ENCODE measurements at places on chromosomes 11 and 22. TPM values are rescaled to one million over a fixed set of nuclear protein-coding genes. Genes with fewer than 3 reads are reported as not detected.
A peak's percentile ranks its signal among the peaks of the same experiment; 100 is the strongest.

The MISFA gene
- 3.0 TPM for total RNA-seq

DNA sequence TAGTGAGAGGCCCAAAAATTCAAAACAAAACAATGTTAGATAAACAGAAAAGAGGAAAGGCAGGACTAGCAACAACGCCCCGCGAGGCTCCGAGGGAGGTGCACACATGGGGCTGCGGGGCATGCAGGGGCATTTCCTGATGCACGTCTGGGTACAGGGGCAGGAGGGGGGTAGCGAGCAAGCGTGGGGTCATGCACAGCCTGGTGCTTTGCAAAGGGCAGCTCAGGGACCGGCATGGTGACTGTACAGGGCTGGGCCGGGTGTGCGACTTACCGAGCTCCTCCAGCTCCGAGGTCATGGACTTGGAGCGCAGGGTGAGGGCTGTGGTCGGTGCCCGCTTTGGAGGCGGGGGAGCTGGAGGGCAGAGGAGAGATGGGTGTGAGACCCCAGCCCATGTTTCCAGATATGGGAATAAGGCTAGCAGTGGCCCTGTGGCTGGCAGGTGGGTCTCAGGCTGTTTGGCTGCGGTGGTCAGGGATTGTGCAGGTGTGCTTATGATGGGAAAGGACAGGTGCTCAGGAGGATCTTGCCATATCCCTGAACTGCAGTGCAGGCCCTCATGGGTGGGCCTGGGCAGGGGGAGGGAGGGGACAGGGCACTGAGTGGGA, 103.7 kb downstream of the CTTN start:
- DNase-seq: no peak

GRCh38 chr11:60938500-60938899, 13.5 kb downstream of the SLC15A3 start:
- DNase-seq: no peak

DNA sequence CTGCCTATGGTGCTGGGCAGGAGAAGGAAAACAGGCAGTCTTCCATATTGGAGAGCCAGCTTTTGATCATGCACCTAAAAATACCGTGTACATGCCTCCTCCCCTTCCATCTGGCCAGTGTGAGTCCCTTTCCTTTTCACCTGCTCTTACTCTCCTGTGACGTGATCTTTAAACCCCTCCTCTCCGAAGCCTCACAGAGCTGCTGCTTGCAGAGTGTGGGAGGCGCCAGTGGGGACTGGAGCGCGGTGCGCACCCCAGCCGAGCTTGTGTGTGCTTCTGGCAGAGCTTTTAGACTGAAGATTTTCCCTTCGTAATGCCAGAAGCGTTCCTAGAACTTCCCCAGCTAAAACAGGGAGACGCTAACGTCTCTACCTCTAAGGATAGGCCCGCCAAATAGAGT, 29.8 kb downstream of the MUC6 start:
- no peak for DNase-seq

The POTEH gene
- not detected for total RNA-seq

- DNase-seq: no peak
Observed at GRCh38 chr11:3977078-3977477, 117.5 kb upstream of the RRM1 start.

GRCh38 chr11:69382131-69383128, 88.5 kb downstream of the MYEOV start:
- DNase-seq: peak; percentile 76

DNA sequence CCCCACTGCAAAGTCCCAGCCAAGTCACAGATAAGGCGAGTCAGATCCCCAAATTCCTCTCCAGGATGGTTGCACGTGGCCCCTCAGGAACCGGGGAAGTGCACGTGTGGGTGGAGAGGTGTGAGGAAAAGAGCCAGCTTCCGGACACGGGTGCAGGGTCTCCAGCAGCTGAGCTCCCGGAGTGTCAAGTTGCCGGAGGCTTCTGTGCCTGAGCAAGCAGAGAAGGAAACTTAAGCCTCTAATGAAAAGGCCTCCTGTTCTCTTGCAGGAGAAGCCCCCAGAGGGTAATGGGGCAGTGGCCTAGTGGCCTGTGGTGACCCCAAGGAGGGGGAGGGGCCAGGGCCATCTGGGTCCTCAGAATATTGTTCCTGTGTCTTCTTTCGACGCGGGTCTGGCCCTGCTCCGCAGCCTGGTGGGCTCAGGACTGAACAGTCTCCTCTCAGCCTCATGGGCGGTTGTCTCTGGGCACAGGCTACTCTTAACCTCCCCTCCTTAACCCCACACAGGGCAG, 147.9 kb downstream of the FEZ1 start:
- no peak for DNase-seq

- no peak for DNase-seq
Observed at GRCh38 chr11:32448232-32448631, 12.9 kb upstream of the WT1 start.

The GAB4 gene
- total RNA-seq: not detected

GRCh38 chr11:12944889-12945288, 64.2 kb upstream of the RASSF10 start:
- DNase-seq: no peak

The AMOTL1 gene
- 71.7 TPM for total RNA-seq

GRCh38 chr22:47698906-47699305, 936.5 kb downstream of the TBC1D22A start:
- peak; percentile 36 for DNase-seq

GRCh38 chr11:2178906-2179494, 7.4 kb upstream of the TH start:
- no peak for DNase-seq

DNA sequence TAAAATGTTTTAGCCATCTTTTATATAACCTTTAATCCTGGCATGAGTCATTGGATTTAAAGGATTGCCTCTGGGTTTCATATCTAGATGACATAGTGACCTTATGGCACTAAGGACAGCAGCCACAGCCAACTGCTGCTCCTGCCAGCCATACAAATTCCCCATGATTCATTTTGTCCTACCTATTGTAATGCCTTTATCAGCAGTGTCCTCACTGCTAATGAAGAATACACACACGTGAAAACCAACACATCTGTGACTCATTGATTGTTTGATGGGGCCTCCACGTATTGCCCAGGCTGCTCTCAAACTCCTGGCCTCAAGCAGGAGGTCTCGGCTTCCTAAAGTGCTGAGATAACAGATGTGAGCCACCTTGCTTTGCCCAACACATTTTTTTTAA, 1.8 kb downstream of the LDHAL6A start:
- DNase-seq: no peak

The CD3E gene
- total RNA-seq: not detected

GRCh38 chr11:128527046-128527445, 60.3 kb downstream of the ETS1 start:
- no peak for DNase-seq

The EIF3F gene
- total RNA-seq: 333 TPM

The C22orf15 gene
- not detected for total RNA-seq

The ASCL3 gene
- not detected for total RNA-seq

The PRR33 gene
- total RNA-seq: not detected

The ELF5 gene
- not detected for total RNA-seq

- no peak for DNase-seq
Observed at GRCh38 chr22:46079861-46080821, 70.2 kb upstream of the PPARA start.

- DNase-seq: no peak
Observed at GRCh38 chr11:134905928-134906327, 493.9 kb upstream of the B3GAT1 start.

DNA sequence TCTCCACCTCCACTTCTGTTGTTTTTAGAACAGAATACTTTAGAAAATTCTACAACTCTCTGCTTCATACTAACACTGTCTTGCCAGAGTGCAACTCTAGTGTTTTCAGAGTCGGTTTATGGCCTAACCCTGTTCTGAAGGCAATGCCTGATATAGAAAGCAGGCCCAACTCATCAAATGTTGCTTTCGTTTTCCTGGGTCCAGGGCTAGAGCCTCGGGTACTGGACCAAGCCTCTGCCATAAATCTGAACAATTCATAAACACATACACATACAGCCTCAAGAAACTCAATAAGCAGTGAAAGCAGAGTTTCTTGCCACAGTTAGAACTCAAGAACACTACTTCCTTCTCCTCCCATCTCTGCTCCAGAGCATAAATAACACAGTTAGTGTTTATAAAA, 9.8 kb downstream of the TMEM218 start:
- DNase-seq: no peak

DNA sequence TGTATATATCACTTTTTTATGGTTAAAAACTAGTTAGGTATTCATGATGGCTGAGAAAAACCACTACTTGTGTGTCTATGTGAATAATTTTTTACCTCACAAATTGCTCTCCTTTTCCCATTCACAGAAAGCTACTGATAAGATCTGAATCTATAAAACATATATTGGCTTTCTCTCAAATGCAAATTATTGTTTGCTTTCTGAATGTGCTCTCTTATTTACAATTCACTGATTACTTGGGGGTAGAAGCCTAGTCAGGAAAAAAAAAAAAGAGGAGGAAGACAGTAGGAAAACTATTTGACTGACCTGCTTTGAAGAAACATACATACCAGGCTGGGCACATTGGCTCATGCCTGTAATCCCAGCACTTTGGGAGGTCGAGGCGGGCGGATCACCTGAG, 20.5 kb downstream of the PGM2L1 start:
- DNase-seq: no peak

GRCh38 chr11:28677721-28678120, 569.5 kb downstream of the METTL15 start:
- no peak for DNase-seq

GRCh38 chr22:28734393-28734792, 7.2 kb downstream of the CHEK2 start:
- DNase-seq: no peak

DNA sequence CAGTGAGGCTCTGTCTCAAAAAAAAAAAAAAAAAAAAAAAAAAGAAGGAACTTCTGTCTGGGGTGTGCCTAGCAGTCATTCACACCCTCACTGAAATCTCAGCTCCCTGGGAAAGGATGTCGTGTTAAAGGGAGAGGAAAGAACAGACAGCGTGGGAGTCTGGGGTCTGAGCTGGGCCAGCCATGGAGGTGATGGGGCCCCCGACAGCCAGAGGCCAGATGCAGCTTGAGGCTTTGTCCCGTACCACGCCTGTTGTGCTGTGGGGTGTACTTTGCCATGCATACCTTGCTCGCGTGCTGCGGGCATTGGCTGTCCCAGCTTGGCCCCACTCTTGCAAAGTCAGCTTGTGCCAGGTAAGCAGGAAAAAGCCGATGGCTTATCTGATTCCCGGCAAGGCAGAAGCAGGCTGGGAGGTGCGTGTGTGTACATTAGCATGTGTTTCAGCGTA, 4.6 kb downstream of the SYT12 start:
- no peak for DNase-seq

The KRTAP5-9 gene
- not detected for total RNA-seq

DNA sequence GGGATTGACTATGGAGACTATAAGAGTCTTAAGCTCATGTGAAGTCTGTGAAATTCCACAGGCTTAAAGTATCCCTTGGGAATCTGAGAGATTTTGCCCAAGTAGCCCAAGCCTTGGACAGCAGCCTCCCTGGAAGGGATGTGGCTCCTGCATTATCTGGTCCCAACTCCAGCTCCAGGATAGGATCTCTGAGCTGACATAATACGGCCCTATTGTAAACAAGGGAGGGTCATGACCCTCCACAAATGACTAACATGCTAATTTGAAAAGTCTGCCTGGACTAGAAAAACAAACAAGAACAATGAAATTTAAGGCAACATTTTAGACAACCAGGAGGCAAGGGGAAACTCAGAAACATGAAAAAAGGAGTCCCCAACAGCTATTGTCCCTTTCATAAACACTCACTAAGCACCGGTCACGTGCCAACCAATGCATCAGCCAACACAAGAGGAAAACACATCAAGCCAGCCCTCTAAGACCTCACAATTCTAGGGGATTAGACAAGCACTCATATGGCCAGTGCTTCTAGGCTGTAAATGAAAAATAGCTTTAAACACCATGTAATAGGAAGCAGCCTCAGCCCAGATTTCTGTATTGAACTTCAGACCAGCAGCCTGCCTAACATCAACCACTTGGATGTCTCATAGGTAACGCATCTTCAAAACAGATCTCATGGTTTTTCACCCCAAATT, 101.2 kb upstream of the TIMP3 start:
- DNase-seq: no peak

The NLRP14 gene
- total RNA-seq: not detected

DNA sequence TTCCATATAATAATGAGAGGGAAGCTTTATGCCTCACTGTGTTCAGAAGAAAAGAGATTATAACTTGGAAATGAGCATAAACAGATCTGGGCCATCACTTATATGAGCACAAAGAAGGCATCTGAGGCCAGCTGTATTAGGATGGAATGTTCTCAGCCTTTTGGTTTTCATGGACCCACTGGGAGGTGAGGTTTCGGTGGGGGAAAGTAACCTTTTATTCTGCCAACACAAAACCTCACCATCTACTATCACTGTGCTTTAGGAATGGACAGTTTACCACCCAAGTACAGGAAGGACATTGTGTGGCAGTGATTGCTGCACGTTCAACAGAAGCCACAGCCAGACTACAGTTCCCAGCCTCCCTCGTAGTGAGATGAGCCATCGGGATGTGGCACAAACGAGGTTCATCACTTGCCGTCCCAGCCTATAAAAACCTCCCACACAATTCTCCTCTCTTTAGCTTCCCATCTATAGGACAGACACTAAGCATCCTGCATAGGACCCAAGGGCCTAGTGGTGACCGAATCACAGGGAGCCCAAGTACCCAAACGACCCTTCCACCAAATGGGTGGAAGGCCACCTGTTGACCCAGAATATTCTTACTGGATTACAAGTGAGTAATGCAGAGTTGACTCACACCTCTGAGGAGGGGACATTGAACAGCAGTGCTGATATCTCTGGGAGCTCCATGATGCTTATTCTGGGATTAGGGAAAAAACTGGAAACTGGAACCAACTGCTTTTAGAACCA, 121.5 kb upstream of the RAG2 start:
- DNase-seq: no peak

- no peak for DNase-seq
Observed at GRCh38 chr11:32892355-32893092, at the start of gene QSER1. Gene QSER1 (plus strand): TSS chr11:32892811. CDS start chr11:32893126, 315 bp downstream.
